ENCODE measurements at places on chromosomes 11 and 22.

GRCh38 chr22:49586873-49587272, 240.8 kb downstream of the BRD1 start:
- no peak for DNase-seq

GRCh38 chr22:40324468-40325305, 21.6 kb upstream of the ADSL start:
- no peak for DNase-seq

DNA sequence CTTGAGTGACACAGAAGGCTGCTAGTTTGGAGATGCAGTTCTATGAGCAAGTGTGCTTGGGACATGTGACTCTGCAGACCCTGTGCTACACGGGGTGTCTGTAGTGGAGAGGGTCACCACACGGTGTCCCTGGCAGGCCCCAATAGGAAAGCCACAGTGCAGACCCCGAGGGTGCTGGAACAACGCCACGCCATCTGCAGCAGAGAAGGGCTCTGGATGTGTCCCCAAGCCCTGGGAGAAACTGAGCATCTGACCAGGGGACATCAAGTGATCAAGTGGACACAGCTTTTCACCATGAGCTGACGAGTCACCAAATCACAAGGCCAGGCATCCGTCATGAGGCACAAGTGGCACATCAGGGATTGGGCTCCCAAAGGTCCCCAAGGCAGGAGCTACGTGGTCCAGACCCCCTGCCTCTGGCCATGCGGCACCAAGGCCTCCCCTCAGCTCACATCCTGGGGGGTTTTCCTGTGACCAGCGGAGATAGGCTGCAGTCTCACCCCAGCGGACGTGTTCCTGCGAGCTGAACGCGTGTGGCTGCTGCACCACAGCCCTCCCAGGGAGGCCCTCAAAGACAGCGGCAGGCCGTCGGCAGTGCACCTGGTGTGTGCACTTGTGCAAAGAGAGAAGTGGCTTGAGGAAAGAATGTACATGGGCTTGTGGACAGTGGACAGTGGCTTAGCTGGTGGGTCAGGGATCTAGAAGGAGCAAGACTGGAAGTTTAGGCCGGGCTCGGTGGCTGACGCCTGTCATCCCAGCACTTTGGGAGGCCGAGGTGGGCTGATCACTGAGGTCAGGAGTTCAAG, 96.7 kb downstream of the RPS6KA4 start:
- no peak for DNase-seq

GRCh38 chr22:49966041-49966773, 5.6 kb downstream of the PIM3 start:
- DNase-seq: no peak

GRCh38 chr11:70496591-70497535, 98.5 kb downstream of the CTTN start:
- DNase-seq: no peak

DNA sequence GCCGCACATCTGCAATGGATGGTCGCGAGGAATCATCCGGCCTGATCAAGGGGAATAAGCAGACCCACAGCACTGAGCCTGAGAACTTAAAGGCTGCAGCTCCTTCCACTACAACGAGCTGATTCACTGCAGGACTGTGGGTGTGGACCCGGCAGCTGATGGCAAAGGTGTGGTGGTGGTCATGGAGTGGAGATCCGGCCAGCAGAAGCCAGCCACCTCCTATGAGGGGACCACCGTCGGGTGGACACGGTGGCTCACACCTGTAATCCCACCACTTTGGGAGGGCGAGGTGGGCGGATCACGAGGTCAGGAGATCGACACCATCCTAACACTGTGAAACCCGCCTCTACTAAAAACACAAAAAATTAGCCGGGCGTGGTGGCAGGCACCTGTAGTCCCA, 66.4 kb downstream of the DGCR2 start:
- DNase-seq: no peak
